Heart left ventricle (tissue), 16 donors: ENCODE measurements at places on chromosomes 13 and 19. TPM values are rescaled to one million over a fixed set of nuclear protein-coding genes. Genes with fewer than 3 reads are reported as not detected.
A peak's percentile ranks its signal among the peaks of the same experiment; 100 is the strongest.

IL11 gene
- not detected for total RNA-seq

TNFSF13B gene
- total RNA-seq, result 12.4 TPM

SCAF1 gene
- total RNA-seq, result 44.0 TPM

NKG7 gene
- 6.4 TPM for total RNA-seq

ZNF358 gene
- 69.9 TPM for total RNA-seq

ETV2 gene
- 0.67 TPM for total RNA-seq

CCNA1 gene
- total RNA-seq, result not detected

CCDC169 gene
- 0.87 TPM for total RNA-seq

GRCh38 chr19:13007292-13008045, 12.2 kb downstream of the NFIX start:
- peak; percentile 79 for DNase-seq

DNA sequence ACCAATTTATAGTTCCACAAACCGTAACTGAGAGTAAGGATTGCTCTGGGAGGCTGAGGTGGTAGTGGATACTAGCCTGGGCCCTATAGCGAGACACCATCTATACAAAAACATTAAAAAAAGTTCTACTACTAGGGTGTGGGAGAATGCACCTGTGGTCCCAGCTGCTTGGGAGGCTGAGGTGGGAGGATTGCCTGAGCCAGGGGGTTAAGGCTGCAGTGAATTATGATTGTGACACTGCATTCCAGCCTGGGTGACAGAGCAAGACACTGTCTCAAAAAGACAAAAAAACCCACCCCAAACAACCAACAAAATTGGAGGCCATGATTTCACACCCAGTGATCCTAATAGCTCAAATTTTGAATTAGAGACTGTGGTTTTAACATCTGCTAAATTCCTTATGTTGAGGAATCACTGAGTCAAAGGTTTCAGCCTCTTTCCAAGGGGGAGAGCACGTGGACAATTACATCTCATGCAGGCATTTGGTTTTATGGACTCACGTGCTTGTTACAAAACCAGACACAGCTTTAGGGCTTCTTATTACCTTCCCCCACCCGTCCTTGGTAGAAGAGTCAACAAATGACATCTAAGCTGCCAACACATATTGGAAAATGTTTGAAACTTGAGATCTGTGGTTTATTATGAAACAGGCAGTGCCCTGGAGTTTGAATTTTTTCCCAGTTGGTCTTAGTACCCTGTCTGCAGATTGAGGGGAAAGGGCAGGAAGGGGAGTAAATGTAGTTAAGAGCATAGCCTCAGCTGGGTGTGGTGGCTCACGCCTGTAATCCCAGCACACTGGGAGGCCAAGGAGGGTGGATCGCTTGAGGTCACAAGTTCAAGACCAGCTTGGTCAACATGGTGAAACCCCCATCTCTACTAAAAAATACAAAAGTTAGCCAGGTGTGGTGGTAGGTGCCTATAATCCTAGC, 18.5 kb downstream of the CYP2A6 start:
- DNase-seq, result no peak

DNA sequence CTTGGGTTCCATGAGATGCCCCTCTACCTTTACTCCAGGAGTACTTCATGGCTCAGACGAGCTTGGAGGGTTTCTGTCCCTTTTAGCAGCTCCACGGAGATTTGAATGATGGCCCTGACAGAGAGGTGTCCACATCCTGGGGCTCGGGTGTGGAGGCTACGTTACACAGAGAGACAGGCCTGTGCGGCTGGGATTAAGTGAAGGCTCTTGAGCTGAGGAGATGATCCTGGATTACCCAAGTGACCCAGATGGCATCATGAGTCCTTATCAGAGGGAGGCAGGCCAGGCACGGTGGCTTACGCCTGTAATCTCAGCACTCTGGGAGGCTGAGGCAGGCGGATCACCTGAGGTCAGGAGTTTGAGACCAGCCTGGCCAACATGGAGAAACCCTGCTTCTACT, 12.4 kb downstream of the DPP9 start:
- no peak for DNase-seq

GRCh38 chr19:8387688-8388611, 2.2 kb upstream of the RAB11B start:
- no peak for DNase-seq

DNA sequence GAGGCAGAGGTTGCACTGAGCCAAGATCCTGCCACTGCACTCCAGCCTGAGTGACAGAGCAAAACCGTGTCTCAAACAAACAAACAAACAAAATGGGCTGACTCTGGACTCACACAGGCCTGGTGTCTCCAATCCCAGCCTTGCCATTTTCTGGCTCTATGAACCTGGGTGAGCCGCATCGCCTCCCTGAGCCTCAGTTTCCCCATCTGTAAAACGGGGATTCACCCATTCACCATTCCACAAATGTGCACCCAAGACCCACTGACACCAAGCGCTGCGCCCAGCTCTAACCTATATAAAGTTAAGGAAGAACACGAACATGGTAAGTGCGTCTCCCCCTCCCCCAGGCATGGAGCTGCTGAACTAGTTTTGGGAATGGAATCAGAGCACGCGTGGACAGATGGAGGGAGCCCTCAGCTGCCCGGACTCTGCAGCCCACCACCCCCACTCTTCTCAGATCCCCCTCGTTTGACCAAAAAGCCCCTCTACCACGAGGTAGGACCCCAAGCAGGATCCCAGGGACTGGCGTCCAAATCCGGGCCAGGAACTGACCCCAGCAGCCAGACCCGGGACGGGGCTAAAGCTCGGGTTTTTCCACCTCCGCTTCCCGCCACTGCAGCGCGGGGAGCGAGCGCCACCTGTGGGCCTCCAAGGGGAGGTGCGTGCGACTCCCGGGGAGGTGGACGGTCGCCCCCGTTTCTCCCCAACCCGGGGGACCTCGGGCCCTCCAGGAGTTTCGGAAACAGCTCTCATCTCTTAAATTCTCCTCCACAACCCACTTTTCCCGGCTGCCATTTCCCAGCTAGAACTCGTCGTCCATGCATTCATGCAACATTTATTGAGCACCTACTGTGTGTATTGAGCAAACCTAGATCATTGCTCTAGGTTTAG, 33.0 kb upstream of the ADGRE5 start:
- DNase-seq, result peak; percentile 72

- DNase-seq, result no peak
Observed at GRCh38 chr13:98875146-98875729, 102.6 kb downstream of the DOCK9 start.

- DNase-seq, result peak; percentile 37
Observed at GRCh38 chr13:33251131-33251661, 34.4 kb downstream of the STARD13 start.

DNA sequence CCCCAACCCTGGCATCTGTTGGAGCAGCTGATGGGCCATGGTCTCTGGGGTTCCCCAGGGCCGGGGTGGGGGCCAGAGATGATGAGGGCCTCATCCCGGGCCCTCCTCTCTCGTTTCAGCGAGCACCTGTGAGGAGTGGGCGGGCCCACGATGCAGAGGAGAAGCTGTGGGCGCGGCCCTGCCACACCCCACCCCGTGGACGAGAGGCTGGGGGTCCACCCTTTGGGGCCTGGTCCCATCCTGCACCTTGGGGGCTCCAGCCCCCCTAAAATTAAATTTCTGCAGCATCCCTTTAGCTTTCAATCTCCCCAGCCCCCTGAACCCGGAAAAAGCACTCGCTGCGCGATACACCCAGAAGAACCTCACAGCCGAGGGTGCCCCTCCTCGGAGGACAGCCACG, 5.6 kb downstream of the HMG20B start:
- no peak for DNase-seq

DNA sequence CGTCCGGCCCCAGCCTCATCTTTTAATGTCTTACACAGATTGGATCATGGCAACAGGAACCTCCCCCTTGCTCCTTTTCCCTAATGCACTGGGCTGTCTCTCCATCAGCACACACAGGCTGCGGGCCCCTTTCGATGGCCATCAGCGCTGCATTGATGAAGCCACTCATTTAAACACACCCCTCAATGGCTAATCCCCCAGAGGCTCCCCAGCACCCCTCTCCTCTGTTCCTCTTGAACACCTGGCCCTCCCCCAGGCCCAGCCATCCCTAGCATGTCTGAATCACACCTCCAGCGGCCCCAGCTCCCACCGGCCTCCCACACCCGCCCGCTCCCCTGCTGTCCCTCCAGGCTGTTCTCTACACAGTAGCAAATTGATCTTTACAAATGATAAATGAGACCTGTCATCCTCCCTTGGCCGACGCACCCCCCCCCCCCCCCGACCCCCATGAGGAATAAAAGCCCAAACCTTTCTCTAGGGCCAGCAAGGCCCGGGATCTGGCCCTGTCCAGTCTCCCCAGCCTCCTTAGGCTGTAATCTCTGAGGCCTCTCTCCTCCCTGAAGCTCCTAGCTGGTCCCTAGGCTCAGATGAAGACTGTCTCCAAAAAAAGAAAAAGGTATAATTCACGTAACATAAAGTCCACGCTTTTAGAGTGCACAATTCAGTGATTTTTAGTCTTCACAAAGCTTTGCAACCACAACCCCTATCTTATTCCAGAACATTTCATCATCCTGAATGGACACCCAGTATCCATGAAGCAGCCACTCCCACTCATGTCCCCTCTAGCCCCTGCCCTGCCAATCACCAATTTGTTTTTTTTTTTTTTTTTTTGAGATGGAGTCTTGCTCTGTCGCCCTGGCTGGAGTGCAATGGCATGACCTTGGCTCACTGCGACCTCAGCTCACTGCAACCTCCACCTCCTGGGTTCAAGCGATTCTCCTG, 7.4 kb downstream of the RPL28 start:
- DNase-seq, result no peak

DNA sequence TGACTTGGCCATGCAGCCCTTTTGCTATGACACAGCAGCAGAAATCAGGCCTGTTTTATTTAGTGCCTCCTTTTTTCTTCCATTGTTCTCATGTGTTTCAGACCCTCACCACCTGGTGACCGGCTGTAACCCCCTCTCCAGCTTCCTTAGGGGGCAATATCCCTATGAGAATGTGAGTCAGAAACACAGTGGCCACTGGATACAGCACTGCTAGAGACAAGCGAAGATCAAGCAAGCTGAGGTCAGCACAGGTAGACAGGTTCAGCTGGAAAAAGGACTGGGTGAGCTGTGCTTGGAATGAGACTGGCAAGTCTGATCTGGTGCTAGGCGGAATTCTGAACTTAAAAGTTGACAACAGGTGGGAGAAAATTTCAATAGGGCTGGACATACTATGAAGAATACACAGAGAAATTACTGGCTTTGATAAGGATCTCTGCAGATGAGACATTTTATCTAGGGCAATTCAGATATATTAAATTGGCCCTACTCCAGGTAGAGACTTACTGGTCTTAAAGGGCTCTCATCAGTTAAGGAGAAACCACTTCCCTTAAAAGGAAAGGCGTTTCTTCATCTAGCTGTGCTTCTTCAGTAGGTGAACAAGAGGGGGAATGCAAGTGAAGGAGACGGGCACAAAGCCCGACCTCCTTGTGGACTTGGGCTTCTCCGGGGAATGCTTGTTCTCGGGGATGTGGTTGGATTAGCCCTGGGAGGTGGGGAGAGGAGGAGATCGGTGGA, 83.3 kb downstream of the ERCC5 start:
- no peak for DNase-seq

DNA sequence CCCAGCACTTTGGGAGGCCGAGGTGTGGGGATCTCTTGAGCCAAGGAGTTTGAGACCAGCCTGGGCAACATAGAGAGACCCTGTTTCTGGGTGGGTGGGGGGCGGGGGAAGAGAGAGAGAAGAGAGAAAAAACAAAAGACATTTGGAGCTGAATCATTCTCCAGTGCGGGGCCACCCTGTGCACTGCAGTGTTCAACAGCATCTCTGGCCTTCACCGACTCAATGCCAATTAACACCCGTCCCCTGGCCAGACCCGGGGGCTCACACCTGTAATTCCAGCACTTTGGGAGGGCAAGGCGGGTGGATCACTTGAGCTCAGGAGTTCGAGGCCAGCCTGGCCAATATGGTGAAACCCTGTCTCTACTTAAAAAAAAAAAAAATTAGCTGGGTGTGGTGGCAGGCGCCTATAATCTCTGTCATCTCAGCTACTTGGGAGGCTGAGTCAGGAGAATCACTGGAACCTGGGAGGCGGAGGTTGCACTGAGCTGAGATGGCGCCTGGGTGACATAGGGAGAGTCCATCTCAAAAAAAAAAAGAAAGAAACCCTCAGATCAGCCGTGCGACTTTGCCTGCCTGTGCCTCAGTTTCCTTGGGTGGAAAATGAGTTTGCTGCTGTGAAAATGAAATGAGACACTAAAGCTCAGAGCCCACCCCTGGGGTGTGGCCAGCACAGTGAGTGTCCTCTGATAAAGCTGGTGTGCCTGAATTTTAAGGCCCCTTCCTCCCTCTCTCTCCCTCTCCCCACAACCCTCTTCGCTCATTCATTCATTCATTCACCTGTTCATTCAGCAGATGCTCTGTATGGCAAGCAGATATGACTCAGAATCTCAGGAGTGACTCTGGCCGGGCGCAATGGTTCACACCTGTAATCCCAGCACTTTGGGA, 6.4 kb downstream of the KLF2 start:
- DNase-seq, result no peak

- DNase-seq, result no peak
Observed at GRCh38 chr13:79096099-79096498, 310.0 kb downstream of the RBM26 start.

GRCh38 chr13:41402691-41403511, 54.4 kb upstream of the RGCC start:
- DNase-seq, result no peak

GRCh38 chr13:75612354-75612753, 23.8 kb upstream of the LMO7 start:
- DNase-seq, result no peak

- DNase-seq, result no peak
Observed at GRCh38 chr13:106986033-106986484, 418.1 kb upstream of the ARGLU1 start.

DNA sequence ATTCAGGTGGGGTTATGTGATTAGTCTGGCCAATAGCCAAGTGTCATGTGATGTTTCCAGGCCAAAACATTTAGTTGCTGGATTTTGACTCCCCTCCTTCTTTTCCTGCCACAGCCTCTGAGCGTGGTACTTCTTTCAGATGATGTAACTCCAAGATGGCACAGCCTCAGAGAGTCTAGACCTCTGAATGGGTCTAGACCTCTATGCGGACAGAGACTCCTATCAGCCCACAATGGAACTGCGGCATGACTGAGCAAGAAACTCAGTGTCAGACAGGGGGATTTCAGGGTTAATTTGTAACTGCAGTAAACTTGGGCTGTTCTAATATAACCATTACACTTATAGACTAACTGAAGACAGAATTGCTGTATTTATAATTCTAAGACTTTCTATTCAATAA, 42.6 kb upstream of the ZDHHC20 start:
- no peak for DNase-seq

DNA sequence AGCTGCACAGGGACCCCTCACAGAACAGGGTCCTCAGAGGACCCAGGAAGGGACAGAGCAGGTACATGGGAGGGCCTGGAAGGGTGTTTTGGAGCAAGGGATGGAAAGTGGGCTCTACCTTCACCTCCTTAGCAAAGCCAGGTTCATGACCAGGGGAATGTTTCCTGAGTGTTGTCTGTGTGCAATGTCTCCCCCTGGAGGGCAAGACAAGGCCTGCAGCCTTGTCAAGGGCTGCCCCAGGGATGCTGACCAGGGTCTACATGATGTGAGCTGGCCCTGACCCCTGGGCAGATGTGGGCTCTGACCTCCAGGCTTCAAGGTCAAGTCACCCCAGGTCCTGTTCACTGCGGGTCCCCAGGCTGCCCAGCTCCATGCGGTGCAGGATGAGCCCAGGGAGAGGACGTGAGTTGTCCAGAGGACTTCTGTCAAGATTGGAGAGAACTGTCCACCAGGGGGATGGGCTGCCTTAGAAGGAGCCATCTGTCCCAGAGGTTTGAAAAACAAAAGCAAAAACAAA, 1.0 kb upstream of the CEACAM1 start:
- DNase-seq, result no peak

- DNase-seq, result no peak
Observed at GRCh38 chr13:36897054-36897616, 22.9 kb downstream of the SMAD9 start.

GRCh38 chr19:44602081-44602480, 11.3 kb upstream of the IGSF23 start:
- DNase-seq, result no peak
